Stimulated activated CD4-positive, alpha-beta T cell treated with anti-CD3 and anti-CD28 coated beads, TNF-alpha, amount 100 ng/mL, for 1 hour (primary cell): ENCODE measurements at places on chromosomes 4 and X.
A peak's percentile ranks its signal among the peaks of the same experiment; 100 is the strongest.

- DNase-seq = peak; percentile 9
These were observed 1.2 kb upstream of the MORF4L2 start for GRCh38 chrX:103687696-103688201.

GRCh38 chr4:139465922-139466321, 12.0 kb downstream of the RAB33B start:
- no peak for DNase-seq

DNA sequence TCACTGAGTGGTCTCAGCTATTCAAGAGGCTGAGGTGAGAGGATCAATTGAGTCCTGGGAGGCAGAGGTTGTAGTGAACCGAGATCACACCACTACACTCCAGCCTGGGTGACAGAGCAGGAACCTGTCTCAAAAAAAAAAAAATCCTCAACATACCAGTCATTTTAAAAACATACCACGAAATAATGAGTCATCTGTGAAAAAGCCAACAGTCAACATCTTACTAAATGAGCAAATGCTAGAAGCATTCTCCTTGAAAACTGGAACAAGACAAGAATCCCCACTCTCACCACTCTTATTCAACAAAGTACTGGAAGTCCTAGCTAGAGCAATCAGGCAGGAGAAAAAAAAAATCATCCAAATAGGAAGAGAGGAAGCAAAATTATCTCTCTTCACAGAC, 104.0 kb upstream of the ARHGEF9 start:
- DNase-seq = no peak

- DNase-seq = no peak
These were observed 164.0 kb downstream of the ASMT start for GRCh38 chrX:1778817-1779216.

DNA sequence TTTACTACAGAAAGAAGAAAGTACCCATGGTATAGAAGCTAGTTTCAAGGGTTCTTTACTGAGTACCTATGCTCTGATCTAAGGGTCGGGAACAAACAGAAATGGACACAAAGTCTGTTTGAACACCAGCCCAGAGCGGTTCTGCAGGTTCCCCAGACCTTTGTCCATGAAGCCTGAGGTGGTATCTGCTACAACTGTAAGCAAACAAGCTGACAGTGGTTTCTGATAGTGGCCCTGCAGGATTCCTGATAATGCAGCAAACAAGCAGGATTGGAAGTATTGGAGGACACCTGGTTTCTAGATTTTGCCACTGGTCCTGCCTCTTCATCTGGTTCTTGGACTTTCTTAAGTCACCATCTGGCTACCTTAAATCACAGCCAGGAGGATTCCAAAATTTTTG, 23.7 kb downstream of the SMPX start:
- no peak for DNase-seq

DNA sequence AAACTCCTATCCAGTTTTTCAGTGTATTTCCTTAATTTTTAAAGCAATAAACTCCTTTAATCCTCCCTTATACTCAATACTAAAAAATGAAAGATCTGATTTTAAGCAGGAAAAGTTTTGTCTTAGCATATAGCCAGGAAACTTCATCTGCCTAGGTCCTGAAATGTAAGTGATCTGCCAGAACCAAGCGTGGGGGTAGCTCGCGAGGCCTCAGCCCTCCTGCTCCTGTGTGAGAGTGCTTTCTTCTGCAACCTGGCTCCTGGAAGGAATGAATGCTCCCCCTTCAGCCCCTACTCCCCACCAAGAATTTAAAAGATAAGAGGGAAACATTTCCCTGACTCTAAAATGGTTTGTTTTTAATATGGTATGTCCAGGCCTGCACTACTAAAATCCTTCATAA, 160.1 kb downstream of the CBR4 start:
- no peak for DNase-seq

- DNase-seq = no peak
These were observed 8.6 kb upstream of the ARHGAP10 start for GRCh38 chr4:147723326-147723725.

GRCh38 chr4:39928538-39928937, 49.2 kb downstream of the PDS5A start:
- DNase-seq = no peak

DNA sequence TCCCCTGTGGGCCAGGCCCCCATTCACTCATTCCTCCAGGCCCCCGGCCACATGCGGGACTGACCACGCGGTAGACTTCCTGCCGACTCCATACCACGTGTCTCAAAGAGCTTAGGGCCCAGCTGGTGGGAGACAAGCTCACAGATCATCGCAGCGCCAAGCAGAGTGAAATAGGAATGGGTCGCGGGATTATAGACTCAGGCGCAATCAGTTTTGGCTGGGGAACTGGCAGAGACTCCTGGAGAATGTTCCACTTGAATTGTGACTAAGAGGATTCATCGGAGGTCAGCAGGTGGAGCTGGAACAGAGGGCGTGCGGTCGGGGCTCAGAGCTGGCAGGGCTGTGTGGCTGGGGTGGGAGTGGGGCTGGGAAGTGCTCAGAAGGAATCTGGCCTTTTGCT, 15.6 kb downstream of the ATP2B3 start:
- DNase-seq = no peak

- no peak for DNase-seq
These were observed 50.4 kb downstream of the MCUB start for GRCh38 chr4:109610489-109610888.

DNA sequence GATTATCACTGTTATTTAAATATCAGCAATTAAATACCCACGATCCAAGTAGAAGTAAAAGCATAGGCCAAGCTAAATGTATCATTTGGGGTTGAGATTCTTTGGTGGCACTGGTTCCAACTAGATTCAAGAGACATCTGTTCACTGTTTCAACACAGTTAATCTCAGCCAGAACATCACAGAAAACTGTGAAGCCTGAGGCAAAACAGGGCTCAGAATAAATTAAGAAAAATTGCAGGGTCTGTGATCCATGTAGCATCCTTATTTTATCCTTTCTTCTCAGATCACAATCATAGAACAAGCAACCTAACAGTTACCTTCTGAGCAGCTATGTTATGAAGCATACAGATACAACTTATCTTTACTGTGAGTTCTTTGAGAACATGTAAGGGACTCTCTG, 23.7 kb downstream of the YTHDC1 start:
- no peak for DNase-seq

GRCh38 chr4:71189471-71189870, 149.3 kb upstream of the SLC4A4 start:
- no peak for DNase-seq

GRCh38 chr4:153198719-153199118, 5.5 kb upstream of the TRIM2 start:
- DNase-seq = no peak

GRCh38 chrX:65635378-65635777, 32.1 kb upstream of the MSN start:
- no peak for DNase-seq

DNA sequence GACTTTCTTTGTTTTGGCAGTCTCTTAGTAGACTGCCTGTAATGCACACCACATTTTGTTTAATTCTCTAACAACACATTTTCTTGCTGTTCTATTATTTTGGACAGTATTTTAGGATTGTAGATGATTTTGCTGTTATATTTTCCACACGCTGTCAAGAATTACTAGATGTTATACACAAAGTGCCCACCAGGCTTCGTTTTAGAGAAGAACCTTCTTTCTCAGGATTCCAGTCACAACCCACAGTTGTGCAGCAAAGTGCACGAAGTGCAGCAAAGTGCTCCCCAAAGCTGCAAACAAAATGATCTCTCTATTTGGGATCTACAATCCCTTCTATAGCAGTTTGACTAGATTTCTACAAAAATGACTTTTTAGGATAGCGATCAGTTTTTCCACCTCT, 2.4 kb downstream of the ZNF141 start:
- no peak for DNase-seq

DNA sequence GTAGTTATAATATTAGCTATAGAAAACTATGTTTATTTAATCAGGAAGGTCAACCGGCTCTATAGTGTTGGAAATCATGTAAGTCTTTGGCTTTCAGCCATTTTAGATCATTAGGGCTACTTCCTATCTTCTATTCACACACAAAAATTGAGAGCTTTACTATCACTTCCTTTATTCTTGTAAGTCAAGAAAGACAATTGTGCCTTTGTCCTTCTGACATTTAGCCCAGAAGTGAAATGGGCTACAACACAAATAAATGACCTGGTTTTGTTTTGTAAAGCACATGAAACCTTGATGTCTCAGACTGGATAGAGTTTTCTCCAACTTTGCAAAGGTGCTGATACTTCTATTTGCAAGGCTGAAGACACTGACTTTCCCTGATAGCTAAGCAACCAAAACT, 122.4 kb upstream of the ACSL4 start:
- DNase-seq = no peak

GRCh38 chr4:59612235-59612634, 1587.9 kb upstream of the ADGRL3 start:
- DNase-seq = no peak

- no peak for DNase-seq
These were observed 626.5 kb upstream of the GALNTL6 start for GRCh38 chr4:171186700-171187099.

- no peak for DNase-seq
These were observed 16.8 kb downstream of the SCFD2 start for GRCh38 chr4:53349091-53349491.

DNA sequence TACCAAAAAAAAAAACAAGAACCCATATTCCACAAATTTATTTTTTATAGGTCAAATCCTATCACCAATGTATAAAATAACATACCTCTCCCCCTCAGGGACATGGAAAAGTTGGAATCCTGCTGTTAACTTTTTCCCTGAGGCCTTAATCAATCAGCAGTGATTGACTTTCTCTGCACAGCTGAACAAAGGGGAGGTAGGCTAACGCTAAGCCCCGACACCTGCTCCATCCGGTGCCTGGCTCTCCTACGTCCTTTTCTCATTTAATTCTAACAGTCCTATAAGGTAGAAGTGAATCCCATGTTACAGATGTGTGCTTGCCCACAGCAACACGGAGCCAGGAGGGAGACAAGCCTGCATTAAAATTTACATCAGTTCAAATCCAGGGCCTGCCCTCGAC, 2.8 kb downstream of the CENPU start:
- no peak for DNase-seq

DNA sequence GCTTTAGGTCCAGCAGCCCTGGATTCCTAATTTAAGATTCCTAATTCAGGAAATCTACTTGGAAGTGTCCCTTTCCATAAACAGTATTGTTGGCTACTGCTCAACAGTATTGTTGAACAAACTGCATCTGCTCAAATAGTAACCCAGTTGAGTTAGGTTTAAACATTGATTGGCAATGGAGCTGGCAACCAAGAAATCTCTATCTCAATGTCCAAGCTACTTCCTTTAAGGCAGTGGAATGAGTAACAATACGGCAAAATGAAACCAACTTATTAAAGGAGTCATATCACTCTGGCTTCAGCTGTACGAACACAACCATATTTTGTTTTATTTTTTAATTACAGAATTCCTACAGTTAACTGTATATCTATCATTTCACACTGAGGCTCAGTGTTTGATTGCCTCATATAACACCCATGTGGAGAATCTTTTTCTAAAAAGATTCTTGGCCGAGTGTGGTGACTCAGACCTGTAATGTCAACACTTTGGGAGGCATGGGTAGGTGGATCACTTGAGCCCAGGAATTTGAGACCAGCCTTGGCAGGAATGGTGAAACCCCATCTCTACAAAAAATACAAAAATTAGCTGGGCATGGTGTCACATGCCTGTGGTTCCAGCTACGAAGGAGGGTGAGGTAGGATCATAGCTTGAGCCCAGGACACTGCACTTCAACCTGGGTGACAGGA, 71.7 kb upstream of the IL13RA1 start:
- no peak for DNase-seq
